ENCODE measurements at places on chromosomes 4 and X.

GRCh38 chr4:31045724-31046318 lies 325.7 kb downstream of the PCDH7 start:
- peak; percentile 20 for DNase-seq

- DNase-seq: peak; percentile 98
These were observed 191.4 kb upstream of the LEF1 start for GRCh38 chr4:108359986-108360681.

GRCh38 chrX:6849716-6850414 lies 297.6 kb upstream of the STS start:
- DNase-seq: peak; percentile 2

GRCh38 chr4:6467600-6467999 lies 4.8 kb downstream of the PPP2R2C start:
- no peak for DNase-seq

- DNase-seq: peak; percentile 87
These were observed at the start of gene ITM2A for GRCh38 chrX:79366873-79367749. Gene ITM2A (minus strand): TSS chrX:79367334. CDS start chrX:79367215, 119 bp downstream.

GRCh38 chrX:9341291-9342201 lies 123.3 kb upstream of the TBL1X start:
- peak; percentile 81 for DNase-seq

DNA sequence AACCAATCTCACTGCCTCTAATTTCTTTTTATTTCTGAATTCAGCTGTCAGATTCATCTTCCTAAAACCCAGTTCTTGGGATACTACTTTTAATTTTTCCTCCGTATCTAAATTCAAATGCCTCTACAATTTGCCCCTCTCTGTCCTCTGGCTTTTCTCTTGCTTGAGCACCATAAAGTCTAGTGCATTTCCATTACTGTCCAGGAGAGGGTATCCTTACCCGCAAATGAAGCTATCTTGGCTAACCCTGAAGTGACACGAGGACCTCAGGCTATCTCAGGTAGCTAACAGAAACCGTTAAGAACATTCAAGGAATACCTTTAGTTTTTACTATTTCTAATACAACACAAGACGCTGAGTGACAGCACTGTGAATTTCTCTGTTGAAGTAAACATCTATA lies 49.4 kb upstream of the PRR32 start:
- peak; percentile 35 for DNase-seq

DNA sequence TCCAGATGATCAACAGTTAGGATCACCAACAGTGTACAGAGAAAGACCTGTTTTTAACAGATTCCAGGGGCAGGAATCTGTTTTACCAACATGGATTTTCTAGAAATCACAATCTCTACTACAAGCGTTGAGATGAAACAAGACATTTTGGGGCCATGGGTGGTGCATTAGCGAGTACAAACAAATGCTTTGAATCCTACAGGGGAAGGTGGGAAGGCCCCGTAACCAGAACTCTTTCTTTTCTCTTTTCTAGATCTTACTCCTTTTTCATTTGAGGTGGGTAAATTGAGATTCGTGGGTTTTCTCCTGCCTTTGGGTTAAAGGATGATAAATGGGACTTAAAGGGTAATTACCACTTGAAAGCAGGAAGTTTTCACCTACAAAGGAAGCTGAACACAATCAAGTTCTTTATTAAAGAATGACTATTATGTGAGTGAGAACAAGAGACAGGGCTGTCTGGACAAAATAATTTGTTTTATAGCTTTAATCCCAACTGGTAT lies 189.9 kb upstream of the ANXA3 start:
- DNase-seq: no peak

DNA sequence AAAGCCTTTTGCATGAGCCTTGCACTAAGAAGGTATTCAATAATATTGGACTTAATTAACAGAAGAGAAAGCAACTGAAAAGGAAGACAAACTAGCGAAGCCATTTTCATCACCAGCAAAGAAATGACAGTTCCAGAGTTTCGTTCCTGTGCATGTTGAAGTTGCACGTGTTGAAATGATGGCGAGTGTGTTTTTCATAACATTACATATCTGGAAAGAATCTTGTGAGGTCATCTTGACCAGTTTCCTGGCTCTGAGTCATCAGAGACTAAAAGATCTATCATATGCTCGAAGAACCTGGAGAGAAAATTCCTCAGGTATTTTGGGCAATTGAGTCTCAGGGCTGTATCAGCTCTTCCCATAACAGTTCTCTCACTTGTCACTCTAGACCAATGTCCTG lies 106.2 kb upstream of the MAML3 start:
- DNase-seq: no peak

DNA sequence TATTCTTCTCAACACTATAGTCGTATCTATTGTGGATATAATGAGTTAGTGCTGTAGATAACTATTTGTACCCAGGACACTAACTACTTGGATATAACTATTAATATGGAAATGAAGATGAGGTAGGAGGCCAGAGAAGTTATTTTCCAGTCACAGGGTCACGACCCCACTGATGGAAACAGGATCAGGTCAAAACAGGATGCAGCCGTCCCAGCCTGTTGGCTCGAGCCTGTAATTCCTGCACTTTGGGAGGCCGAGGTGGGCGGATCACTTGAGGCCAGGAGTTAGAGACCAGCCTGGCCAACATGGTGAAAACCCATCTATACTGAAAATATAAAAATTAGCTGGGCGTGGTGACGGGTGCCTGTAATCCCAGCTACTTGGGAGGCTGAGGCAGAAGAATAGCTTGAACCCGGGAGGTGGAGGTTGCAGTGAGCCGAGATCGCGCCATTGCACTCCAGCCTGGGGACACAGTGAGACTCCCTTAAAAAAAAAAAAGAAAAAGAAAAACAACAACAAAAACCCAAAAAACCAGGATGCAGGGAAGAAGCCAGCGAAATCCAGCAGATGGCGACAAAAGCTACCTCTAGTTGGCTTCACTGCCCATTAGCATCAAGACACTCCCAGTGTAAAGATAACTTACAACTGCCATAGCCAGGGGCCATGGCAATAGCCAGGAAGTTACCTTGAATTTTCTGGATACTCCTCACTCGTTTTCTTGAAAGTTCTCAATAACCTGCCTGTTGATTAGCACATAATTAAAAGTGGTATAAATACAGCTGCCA lies 37.9 kb upstream of the NKAP start:
- peak; percentile 64 for DNase-seq

DNA sequence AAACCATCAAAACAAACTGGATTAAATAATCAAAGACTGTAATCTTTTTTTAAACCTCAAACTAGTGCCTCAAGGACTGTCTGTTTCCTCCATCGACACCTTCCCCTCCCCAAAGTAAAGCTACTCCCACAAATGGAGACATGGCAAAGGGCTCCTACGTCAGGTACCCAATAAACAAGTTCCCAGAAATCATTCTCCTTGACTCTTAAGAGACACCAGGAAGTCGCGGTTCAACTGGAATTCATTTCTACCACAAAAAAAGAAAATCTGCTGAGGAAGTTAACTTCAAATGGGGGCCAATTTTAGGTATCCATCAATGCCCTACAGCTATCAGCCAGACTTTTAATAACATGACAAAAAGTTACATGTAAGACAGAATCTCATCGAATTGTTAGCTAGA lies 2.5 kb downstream of the RPS4X start:
- no peak for DNase-seq

GRCh38 chr4:37928426-37929416 lies 31.5 kb upstream of the PTTG2 start:
- peak; percentile 58 for DNase-seq

GRCh38 chr4:6848717-6849305 lies 60.8 kb upstream of the TBC1D14 start:
- no peak for DNase-seq

DNA sequence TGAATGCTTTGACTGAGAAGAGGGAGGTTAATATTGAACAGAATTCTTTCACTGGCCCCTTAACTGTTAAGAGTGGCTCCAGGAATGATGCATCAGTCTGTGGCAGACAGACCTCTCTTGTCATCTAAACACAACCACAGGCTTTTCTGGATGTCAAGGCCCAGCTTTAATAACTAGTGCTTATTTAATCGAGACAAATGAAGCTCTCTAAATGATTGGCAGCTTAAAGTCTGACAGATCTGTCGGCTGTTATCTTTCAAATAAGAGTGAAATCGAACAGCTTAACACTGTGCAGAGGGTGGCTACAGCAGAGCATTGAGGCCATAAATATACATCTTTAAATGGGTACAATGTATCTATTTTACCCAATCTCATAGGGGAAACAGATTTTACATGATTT lies 500.8 kb upstream of the PABPC4L start:
- no peak for DNase-seq

- DNase-seq: peak; percentile 92
These were observed 125.7 kb upstream of the NAP1L5 start for GRCh38 chr4:88823058-88823919.

GRCh38 chrX:40004246-40004535 lies 93.6 kb downstream of the BCOR start:
- no peak for DNase-seq

GRCh38 chrX:153771415-153772315 lies 7.6 kb downstream of the PLXNB3 start:
- DNase-seq: no peak

GRCh38 chrX:74925225-74926088 lies at the start of gene NEXMIF:
Gene NEXMIF (minus strand): TSS chrX:74925452.
- DNase-seq: peak; percentile 71

GRCh38 chrX:101415180-101416145 lies 7.4 kb downstream of the HNRNPH2 start:
- DNase-seq: peak; percentile 84

- no peak for DNase-seq
These were observed 24.0 kb downstream of the DOCK11 start for GRCh38 chrX:118519411-118520215.

GRCh38 chrX:19798423-19798822 lies 89.0 kb downstream of the SH3KBP1 start:
- no peak for DNase-seq

DNA sequence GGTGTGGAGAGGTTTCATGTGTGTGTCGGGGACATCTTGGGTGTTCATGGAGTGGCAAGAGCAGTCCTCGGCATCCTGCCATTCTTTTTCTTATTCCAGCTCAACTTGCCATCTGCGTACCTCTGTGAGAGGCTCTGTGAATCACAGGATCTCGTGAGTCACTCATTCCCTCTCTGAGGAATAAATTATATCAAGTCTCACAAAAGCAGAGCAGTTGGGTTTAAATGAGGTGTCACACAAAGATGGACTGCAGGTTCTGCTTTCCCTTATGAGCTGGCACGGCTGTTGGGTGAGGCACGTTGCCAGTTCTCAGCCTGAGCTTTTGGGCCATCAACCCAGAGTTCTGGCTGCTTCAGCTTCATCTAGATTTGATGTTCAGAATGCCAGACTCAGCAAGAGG lies 6.8 kb upstream of the OCIAD2 start:
- no peak for DNase-seq

DNA sequence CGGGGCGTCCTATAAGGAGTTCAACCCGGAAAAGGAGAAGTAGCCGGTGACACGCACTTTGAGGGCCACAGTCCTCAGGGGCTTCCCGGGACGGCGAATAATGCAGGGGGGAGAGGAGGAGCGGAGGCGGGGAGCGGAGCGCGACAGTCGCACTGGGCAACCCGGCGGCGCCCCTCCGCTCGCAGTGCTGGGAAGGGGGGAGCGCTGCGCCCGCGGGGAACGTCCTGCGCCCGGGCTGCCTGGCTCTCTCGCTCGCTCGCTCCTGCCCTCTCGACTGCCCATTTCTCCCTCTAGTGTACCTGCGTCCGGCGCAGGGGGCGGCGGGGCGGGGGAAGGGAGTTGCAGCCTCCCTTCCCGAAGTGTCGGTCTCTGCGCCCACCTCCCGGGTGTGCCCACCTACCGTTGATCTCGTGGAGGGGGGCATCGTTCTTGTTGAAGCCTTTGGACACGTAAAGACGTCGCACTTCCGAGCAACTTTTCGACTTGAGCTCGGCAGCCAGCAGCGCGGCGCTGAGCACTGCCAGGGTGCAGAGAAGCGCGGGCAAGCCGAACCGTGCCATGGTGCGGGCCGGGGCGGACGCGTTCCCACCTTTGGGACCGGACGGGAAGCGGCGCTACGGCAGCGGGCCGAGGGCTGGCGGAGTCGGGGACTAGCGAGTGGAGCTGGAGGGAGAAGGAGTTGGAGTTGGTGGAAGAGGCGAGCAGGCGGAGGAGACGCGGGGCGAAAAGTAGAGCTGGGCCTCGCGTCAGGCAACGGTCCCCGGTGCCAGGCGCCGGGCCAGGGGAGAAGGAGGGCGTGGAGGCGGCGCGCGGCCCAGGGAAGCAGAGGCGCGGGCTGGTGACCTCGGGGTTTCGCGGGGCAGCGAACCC lies 648 bp downstream of the GPC4 start:
- DNase-seq: peak; percentile 12

DNA sequence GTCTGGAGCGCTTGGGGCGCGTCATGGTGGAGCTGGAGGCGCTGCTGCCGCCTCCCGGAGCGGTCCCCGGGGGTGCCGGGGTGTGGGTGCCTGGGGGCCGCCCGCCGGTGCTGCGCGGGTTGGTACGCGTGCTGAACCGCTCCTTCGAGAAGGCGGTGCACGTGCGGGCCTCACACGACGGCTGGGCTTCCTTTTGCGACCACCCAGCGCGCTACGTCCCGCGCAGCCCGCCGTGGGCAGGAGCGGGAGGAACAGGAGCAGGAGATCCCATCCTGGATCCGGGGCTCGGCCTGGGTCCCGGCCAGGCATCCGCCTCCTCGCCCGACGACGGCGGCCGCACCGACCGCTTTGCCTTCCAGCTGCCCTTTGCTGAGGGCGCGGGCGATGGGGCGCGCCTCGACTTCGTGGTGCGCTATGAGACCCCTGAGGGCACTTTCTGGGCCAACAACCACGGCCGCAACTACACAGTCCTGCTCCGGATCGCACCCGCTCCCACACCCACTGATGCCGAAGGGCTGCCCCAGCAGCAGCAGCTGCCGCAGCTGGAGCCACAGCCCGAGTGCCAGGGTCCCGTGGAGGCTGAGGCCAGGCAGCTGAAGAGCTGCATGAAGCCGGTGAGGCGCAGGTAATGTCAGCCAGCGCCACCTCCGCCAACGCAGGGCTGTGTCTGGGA lies 792 bp downstream of the PPP1R3F start:
- no peak for DNase-seq

- DNase-seq: no peak
These were observed 22.9 kb upstream of the GABRQ start for GRCh38 chrX:152614791-152615190.

DNA sequence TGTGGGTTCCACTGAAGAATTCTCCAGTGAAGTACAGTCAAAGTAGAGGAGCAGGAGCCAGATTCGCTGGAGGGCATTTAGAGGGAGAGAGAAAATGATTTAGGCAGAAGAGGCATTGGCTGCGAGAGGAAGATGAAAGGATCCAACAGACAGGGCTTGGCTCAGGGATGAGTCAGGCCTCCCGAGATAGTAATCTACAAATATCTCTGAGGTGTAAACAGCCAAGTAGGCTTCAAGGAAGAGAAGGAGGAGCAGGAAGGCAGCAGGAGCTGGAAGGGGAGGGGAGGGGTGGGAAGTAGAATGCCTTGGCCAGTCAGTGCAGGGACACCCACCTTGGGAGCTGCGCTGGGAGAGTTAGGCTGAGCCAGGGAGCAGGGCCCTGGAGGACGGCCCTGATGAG lies 55.5 kb downstream of the PJA1 start:
- no peak for DNase-seq

- no peak for DNase-seq
These were observed 60.4 kb downstream of the SUPT20HL2 start for GRCh38 chrX:24253469-24253868.

GRCh38 chrX:38804432-38804681 lies 3.1 kb downstream of the MID1IP1 start:
- no peak for DNase-seq

GRCh38 chr4:88919056-88919455 lies 137.9 kb downstream of the FAM13A start:
- no peak for DNase-seq
